ENCODE measurements at places on chromosomes 3 and 15. TPM values are rescaled to one million over a fixed set of nuclear protein-coding genes. Genes with fewer than 3 reads are reported as not detected.

Gene MRAS
- total RNA-seq, result 68.1 TPM

Gene GOLGA6A
- not detected for total RNA-seq

Gene THSD4
- 143 TPM for total RNA-seq

Gene ASB14
- total RNA-seq, result not detected

- DNase-seq, result no peak
Observed at GRCh38 chr3:71346061-71346460, 237.5 kb downstream of the FOXP1 start.

Gene TNFAIP8L3
- total RNA-seq, result 24.5 TPM

DNA sequence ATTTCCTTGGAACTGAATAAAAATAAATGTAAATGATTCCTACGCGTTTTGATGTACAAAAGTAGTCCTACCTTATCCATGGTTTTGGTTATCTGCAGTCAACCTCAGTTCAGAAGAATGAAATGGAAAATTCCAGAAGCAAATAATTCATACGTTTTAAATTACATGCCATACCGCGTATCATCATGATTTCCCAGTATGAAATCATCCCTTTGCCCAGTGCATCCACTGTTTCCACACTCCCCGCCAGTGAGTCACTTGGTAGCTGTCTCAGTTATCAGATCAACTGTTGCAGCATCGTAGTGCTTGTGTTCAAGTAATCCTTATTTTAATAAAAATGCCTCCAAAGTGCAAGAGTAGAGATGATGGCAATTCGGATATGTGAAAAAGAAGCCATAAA is 9.1 kb upstream of the MFSD1 start:
- no peak for DNase-seq

Gene PP2D1
- not detected for total RNA-seq

GRCh38 chr3:183984127-183984740 is 33.5 kb downstream of the ABCC5 start:
- DNase-seq, result no peak

- DNase-seq, result no peak
Observed at GRCh38 chr3:160395297-160395696, 3.7 kb downstream of the IFT80 start.

Gene TJP1
- total RNA-seq, result 141 TPM

- DNase-seq, result no peak
Observed at GRCh38 chr3:188607805-188608315, 453.9 kb downstream of the LPP start.

GRCh38 chr15:63035253-63035652 is 7.3 kb upstream of the TPM1 start:
- DNase-seq, result no peak

- DNase-seq, result no peak
Observed at GRCh38 chr3:18258492-18258891, 166.6 kb downstream of the SATB1 start.

DNA sequence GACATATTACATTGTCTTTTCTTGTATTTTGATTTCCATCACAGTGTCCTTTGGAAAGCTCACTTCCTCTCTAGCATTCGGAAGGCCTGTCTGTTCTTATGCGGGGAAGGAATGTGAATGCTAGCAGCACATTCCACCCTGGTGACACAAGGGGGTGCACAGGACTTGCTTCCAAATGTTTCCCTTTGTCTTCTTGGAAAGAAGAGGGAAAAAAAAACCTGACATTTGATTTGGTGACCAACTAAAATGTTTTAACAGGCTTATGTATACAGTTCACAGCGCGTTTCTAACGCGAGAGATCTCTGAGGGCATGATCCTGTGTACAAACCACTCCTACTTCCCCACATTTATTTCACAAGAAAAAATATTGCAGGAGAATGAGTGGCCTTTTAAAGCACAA is 107.6 kb upstream of the FXR1 start:
- DNase-seq, result no peak

- DNase-seq, result peak; percentile 59
Observed at GRCh38 chr15:67033012-67033411, 32.4 kb upstream of the SMAD3 start.

DNA sequence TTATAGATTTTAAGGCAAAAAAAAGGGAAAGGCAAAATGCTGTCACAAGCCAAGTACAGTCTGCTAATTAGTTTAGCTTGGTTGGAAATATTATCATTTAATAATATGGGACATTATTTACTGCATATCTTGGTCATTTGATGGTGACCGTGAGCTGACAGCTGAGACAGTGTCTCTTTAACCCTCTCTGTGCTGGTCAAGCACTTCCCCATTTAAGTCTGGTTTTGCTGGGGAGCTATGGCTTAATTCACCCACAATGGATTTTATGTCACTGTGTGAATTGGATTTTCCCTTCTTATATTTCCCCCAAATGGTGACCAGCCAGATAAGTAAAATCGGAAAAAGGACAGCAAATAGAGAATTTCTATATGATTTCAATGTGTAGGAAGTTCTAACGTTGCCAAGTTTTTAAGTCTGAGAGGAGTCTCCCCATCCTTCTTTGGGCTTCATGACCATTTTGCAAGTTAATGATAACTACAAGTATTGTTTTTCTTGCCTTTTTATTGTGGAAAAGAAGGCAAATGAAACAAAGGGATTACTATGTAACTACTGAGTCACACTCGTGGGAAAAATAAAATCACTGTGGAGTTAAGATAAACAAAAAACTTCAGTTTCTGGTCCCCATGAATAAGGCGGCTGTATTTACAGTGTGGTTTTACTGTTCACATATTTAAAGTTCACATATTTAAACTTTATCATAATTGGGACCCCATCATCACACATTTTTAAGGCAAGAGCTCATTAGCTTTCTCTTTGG is 373.5 kb downstream of the NR2F2 start:
- no peak for DNase-seq

Gene NLGN1
- 20.0 TPM for total RNA-seq

DNA sequence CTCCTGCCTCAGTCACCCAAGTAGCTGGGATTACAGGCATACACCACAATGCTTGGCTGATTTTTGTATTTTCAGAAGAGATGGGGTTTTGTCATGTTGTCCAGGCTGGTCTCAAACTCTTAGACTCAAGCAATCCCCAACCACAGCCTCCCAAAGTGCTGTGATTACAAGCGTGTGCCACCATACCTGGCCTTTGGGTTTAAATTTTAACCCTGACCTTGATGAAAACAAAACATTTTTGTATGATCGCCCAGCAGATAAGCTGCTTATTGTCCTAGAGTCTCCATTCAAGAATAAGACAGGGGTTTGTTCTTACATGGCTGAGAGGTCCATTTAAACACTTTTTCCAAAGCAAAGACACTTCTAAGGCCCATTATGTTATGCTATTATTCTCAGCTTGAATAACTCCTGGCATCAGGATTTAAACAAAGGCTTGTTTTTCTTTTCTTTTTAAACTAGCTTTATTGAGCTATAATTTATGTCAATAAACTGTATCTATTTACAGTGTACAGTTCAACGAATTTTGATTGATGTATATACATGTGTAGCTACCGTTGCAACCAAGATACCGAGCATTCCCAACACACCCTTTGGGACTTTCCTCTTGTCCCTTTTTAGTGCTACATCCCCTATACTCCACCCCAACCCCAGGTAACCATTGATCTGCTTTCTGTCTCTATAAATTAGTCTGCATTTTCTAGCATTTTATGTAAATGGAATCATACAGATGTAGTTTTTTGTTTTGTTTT is 1.4 kb upstream of the MUC13 start:
- DNase-seq, result no peak

Gene FANCD2OS
- not detected for total RNA-seq

Gene ATP10A
- total RNA-seq, result 19.9 TPM

DNA sequence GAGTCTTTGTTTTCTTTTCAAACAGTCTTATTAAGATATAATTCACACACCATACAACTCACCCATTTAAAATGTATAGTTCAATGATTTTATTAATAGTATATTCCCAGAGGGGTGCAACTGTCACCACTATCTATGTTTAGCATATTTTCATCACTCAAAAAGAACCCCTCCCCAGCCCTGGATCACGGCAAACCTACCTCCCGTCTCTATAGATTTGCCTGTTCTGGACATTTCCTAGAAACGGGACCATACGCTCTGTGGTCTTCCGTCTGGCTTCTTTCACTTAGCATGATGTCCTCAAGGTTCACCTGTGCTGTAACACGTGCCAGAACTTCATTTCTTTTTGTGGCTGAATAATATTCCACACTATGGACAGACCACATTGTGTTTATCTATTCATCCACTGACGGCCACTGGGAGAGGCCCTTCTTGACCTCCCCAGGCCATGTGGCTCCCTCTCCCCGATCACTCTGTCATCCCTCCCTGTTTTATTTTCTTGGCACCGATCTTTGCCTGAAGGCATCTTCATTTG is 56.4 kb downstream of the IQSEC1 start:
- peak; percentile 29 for DNase-seq

DNA sequence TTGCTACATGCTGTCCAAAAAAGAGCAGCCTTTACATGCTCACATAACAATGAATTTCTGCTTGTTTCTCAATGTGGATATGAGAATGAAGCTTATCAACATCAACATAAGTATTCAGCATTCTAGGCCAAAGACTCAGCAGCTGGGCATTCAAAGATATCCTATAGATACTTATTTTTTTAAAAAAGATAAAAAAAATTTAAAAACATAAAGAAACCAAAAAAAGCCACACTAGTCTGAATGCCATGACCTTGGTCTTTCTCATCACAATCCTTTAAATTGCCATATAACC is 182.0 kb downstream of the TNIK start:
- DNase-seq, result no peak

DNA sequence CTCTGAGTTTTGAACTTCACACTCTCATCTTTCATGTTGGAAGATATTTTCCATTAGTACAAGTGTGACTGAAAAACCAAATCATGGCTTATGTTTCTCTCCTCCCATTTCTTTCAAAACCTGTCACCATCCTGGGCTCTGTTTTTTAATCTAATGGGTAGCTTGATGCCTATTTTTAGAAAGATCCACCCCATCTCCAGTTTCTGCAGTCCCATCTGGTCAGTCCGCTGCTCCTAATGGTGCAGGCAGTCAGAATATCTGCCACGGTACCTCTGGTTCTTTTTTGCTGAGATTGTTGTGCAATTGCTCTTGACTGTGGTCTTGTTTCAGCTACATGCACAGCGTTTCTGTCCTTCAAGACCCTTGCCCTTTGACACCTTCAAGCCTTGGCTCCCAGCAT is 240.9 kb upstream of the CADM2 start:
- no peak for DNase-seq

Gene TLR9
- 0.81 TPM for total RNA-seq

- no peak for DNase-seq
Observed at GRCh38 chr3:108100906-108101660, 10.3 kb upstream of the CD47 start.

GRCh38 chr15:40340038-40340739 is 550 bp downstream of the CCDC9B start:
- DNase-seq, result peak; percentile 93

DNA sequence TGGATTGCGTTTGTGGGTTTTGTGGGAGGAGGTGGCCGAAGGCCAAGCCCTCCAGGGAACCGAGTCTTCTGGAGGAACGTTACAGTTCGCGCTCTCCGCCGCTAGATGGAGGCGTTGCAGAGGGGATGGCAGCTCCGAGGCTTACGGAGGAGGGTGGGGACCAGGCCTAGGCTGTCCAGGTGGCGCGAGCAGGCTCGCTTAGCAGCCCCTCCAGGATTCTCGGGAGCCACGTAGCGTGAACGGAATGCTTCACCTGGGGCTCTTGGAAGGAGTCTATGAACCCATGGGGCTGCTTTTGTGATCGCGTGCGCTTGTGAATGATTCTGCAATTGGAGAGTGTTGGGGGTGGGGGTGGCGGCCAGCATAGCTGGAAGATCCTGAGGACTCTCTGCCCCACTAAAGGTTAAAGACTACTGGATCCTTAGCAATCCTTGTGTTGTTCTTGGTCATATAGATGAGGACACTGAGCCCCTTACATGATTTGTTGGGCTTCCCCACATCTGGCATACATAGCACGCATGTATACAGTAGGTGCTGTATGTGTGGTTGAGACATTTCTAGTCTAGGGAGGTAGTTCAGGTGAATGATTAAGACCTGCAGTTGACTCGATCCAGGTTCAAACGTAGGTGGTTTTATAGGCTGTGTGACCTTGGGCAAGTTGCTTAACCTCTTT is 25.7 kb downstream of the FAM3D start:
- peak; percentile 90 for DNase-seq

DNA sequence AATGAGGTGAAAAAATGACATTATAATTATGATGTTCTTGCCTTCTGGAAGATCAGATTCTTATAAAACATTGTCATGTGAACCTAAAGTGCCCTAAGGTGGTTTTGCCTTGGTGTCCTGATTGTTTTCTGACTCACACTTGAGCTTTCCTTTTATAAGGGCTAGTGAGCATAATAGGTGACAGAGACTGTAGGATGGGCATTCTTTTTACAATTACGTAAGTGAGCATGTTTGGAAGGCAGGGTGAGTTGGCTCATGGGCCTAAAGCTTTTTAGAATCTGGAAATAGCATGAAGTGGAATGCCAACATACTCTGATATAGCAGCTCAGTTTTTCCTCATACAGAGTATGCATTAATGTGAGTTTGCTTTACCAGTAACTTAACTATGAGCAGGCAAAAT is 41.2 kb downstream of the CRYBG3 start:
- DNase-seq, result no peak

DNA sequence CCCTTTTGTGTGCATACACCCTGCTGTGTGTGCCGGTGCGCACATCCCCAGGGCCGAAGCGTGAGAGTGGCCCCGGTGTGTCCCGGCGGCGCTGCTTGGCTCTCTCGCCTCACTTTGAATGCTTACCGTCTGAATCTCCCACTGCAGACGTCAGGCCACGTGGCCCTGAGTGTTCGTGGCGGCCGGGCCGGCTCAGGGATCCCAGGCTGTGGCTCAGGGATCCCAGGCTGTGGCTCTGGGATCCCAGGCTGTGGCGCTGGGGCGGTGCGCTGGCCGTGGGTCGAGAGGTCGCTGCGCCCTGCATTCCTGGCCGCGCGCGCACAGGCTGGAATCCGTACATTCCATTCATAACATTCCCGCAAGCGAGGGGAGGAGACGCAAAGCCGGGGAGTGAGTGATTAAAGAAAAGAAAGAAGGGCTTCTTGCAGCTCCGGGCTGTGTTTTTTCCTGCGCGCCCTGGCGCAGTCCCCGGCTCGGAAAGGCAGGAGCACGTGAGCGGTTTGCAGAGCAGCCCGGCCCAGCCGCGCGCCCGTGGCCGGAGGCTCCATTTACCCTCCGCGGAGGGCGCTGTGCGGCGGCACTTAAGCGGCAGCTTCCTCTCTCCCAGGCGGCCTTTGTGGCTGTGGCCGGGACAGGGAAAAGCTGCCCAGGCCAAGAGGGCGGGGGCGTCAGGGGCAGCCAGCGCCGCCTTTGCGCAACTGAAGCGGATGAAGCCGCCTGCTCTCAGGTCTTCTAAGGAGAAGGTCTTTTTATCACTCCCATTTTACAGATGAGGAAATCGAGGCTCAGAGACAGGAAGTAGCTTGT is 87.0 kb upstream of the ALDH1L1 start:
- peak; percentile 94 for DNase-seq
